Activated T-helper 2 cell treated with anti-CD3 and anti-CD28 coated beads, Interferon-gamma antibody, Interleukin-2, Interleukin-4, amounts not matched to agents 10 μg/mL and 5 μg/mL and 100 μg/mL, durations not matched to agents 14 hours and 24 hours and 36 hours (primary cell): ENCODE measurements at places on chromosomes 6 and 20. TPM values are rescaled to one million over a fixed set of nuclear protein-coding genes. Genes with fewer than 3 reads are reported as not detected.

DNA sequence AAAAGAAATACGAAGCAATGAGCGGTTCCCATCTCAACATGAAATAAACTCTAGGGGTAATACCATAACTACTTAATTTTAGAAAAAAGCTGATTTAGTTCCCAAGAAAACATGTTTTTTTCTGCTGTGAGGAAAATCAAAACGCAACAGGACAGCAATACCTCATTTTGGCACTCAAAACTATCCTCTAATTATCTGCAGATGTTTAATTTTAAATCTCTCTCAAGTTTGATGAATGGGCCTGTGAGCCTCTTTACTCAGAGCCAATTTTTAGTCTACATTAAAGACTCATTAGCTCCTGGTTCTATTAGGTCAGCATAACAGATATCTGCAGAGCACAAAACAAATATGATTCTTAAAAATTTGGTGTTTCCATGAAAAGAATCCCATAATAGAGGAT lies 28.1 kb downstream of the RNF24 start:
- DNase-seq = no peak

DNA sequence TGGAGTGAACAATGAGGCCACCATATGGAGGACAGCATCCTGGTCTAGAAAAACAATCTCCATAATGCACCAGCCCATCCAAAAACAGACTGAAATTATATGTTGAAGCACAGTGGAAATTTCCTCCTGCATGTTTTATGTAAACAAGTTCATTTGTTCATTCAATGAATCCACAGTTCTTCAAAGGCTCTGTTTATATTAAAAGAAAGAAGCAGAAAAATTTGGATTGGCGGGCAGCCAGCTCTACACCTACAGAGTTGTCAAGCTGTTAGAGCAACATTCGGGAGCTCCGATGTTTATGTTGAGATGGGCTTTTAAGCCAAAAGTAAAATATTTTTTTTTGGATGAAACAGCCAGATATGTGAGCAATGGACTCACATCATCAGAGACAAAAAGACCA lies 395.3 kb upstream of the SULF2 start:
- no peak for DNase-seq

DNA sequence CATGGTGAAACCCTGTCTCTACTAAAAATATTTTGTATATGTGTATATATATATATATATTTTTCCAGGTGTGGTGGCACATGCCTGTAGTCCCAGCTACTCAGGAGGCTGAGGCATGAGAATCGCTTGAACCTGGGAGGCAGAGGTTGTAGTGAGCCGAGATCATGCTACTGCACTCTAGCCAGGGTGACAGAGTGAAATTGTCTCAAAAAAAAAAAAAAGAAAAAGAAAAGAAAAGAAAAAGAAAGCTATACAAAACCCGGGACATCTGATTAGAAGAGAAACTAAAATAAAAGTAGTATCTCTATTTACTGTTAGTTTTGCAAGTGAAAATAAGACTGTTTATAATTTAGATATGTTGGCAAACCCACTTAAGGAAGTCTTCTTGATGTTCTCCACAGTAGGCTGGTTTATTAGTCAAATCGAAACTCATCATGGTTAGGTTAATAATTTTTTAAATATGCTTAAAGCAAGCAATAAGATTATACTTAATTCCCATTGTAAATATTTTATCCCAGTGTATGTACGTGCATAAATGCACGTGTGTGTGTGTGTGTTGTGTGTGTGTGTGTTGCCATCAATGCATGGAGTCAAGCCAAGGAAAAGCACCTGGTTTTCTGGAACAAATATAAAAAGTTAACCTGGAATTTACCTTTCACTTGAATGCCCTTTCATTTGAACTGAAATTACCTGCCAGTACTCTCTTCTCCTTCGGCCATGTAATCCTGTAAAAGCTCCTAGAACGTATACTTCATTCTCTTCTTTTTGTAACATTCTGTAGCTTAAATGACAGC lies 7.1 kb downstream of the VNN2 start:
- no peak for DNase-seq

GRCh38 chr6:117267054-117267347 lies 1.6 kb downstream of the VGLL2 start:
- DNase-seq = no peak

- DNase-seq = no peak
Observed at GRCh38 chr6:135955099-135955498, 103.6 kb downstream of the PDE7B start.

- DNase-seq = no peak
Observed at GRCh38 chr6:21663966-21664313, 70.4 kb downstream of the SOX4 start.

The SYTL3 gene
- total RNA-seq = 232 and 242 TPM in 2 replicates

DNA sequence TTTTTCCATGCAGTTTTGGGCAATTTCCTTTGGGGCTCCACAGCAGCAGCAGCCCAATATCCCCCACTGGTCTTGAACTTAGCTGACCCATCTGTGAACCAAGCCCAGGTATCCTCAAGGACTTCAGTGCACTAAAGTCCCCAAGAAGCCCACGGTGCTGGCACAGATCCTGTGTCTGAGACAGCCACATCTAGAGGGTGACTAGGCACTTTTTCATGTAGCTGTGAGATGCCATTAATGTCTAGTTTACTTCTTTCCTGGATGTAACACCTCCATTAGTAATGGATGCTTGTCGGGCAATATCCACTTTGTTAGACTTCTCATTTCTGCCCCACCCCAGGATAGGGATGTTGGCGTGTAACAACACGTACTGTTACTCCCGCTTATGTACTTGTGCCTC lies 176.2 kb upstream of the PROKR2 start:
- DNase-seq = no peak

DNA sequence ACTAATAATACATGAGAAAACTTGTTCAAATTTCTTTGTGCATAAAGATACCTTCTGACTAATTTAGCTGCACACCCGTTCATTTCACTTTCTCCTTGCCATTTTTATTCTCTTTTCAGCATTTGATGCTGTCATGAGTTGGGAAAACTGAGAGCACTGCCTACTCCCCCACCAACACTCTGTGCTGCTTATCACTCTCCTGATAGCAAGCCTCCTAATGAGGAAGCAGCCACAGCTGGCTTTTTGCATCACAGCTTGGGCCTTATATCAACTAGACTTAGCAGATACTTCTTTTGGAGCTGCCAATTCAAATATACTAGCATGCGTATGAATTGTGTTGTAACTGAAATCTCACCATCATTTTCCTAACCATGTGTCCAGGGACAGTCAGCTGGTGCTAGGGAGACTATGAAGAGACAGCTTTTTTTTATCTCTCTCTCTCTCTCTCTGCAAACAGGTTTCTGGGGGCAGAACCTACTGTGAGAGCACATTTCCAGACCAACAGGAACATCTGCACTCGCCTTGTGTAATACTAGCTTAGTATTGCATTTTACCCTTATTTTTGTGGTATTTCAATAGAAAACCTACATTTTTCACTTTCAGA lies 699.0 kb downstream of the KHDRBS2 start:
- no peak for DNase-seq

DNA sequence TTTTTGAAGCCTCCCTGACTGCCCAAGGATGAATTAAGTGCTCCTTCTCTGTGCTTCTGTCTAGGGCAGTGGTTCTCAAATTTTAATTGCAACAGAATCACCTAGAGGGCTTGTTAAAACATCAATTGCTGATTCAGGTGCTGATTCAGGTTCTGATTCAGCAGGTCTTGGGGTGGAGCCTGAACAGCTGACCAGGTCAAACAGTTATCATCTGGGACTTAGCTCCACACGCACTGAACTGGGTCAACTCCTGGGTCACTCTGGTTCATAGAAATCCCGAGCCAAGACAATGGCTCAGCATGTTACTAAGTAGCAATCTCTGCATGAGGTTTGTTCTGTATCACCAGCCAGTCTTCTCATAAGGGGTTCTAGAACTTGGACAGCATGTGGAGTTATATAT lies 192.3 kb downstream of the GJA1 start:
- DNase-seq = no peak

GRCh38 chr6:143196525-143197225 lies 136.0 kb downstream of the AIG1 start:
- DNase-seq = no peak

The PDE10A gene
- total RNA-seq = 0.05 TPM in 1 of 2 replicates, not detected in the other

DNA sequence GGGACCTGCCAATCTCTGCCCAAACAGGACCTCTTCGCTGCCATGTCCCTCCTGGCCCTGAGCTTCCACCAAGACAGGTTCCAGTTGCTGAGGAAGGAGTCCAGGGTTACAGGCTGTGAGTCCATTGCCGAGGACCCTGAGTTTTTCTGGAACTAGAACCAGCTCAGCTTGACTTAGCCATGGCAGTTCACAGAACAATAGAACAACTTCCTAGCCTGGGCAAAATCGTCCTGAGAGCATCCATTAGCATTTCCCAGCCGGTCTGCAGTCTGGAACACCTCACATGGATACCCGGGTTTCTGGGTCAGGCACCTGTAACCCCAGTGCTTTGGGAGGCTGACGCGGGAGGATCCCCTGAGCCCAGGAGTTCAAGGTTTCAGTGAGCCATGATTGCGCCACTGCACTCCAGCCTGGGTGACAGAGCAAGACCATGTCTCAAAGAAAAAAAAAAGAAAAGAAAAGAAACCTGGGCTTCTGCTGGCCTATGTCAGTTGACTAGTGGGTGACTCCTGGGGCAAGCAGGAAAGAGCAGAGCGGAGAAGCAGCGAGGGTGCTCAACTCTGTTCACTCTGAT lies 90.3 kb downstream of the TCP11 start:
- no peak for DNase-seq

The MYCT1 gene
- total RNA-seq = not detected in 2 replicates

- no peak for DNase-seq
Observed at GRCh38 chr20:50068041-50068651, 44.8 kb downstream of the UBE2V1 start.

- DNase-seq = peak; percentile 29
Observed at GRCh38 chr6:16136621-16137450, 8.0 kb downstream of the MYLIP start.

GRCh38 chr6:143188292-143188691 lies 127.6 kb downstream of the AIG1 start:
- DNase-seq = no peak

GRCh38 chr6:106600329-106600728 lies 29.0 kb downstream of the RTN4IP1 start:
- DNase-seq = no peak

GRCh38 chr20:50967586-50967985 lies 9.0 kb downstream of the MOCS3 start:
- no peak for DNase-seq

The OR2H1 gene
- not detected in 2 replicates for total RNA-seq

DNA sequence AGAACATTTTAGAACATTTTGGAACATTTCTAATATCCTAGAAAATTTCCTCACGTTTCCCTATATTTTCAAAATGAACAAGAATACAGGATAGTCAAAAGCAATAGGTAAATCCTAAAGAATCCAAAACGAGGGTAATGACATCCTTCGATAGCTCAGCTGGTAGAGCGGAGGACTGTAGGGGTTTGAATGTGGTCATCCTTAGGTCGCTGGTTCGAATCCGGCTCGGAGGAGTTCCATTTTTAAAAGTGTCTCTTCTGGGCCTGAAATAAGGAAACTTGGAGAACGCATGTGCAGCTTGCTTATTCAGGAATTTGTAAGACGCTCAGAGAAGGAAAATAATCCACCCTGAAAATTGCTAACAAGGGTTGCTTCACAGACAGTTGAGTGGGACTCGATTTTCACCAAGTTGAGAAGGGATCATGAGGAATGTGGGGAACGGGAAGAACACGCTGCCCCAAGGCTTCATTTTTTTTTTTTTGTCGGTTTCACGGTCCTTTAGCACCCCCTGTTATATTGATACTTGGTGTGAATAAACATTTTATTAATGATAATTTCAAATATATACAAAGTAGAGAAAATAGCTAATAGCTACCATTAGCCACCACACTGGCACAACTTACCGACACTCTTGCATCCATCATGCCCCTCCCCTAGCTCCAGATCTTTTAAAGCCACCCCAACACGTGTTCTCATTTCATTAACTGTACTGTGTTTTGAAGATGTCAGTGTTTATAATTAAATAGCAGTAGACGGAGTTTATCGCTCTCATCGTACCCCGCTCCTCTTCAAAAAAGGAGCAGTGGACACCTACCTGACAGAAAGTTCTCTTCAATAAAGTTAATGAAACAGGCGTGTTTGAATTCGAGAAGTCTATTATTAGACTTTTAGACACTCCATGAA lies 1.8 kb upstream of the ABT1 start:
- DNase-seq = no peak

The FAM217A gene
- total RNA-seq = not detected in 2 replicates

GRCh38 chr6:46963626-46964025 lies 41.9 kb upstream of the ADGRF5 start:
- DNase-seq = no peak

The ADGRF5 gene
- total RNA-seq = not detected in 2 replicates

- no peak for DNase-seq
Observed at GRCh38 chr6:159315562-159315961, 146.4 kb downstream of the FNDC1 start.
